ENCODE measurements at places on chromosomes 4 and X. TPM values are rescaled to one million over a fixed set of nuclear protein-coding genes. Genes with fewer than 3 reads are reported as not detected.

DNA sequence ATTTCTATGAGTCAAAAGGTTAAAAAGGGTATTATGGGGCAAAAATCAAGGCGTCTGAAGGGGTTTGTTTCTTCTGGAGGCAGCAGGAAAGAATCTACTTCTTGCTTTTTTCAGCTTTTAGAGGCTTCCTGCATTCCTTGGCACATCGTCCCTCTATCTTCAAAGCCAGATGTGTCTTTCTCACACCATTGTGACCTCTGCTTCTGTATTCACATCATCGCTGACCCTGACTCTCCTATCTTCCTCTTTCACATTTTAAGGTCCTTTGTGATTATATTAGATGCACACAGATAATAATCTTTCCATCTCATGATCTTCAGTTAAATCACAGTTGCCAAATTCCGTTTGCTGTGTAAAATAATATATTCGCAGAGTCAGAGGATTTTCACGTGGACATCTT, 112.7 kb downstream of the PPP4R3C start:
- no peak for DNase-seq

DNA sequence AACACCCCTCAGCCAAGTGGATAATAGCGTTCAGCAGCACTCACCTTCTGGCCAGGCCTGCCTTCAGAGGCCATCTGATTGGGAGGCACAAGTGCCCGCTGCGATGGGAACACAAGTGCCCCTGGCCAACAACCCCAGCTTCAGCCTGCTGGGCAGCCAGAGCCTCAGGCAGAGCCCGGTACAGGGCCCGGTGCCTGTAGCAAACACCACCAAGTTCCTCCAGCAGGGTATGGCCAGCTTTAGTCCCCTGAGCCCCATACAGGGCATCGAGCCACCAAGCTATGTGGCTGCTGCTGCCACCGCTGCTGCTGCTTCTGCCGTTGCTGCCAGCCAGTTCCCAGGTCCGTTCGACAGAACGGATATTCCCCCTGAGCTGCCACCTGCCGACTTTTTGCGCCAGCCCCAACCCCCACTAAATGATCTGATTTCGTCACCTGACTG, 55.9 kb upstream of the MTM1 start:
- DNase-seq, result no peak

GRCh38 chr4:53557669-53558064, 33.6 kb downstream of the LNX1 start:
- no peak for DNase-seq

- no peak for DNase-seq
Observed at GRCh38 chrX:133249266-133250058, 31.3 kb upstream of the TFDP3 start.

The ZXDA gene
- total RNA-seq, result 6.4 TPM

The RAB41 gene
- not detected for total RNA-seq
